ENCODE measurements at places on chromosomes 6 and 20.

DNA sequence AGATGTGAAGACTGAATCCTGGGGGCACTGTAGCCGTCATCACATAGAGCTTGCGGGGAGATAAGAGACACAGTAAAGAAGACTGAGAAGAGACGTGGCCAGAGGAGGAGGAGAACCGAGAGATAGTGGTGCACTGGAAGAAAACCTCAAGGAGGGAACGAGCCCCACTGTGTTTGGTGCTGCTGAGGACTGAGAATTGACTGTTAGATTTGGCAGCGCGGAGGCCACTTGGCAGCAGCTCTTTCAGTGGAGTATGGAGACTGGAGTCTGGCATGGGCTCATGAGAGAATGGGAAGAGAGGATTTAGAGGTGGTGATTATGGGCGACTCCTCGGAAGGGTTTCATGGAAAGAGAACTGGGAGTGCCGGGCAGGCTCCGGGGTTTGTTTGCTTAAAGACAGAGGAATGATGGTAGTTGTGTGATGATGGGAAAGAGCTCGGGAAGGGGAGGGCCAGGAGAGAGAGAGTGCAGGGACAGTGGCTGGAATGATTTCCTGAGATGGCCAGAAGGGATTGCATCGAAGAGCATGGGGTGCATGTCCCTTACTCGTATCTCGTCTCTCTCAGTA lies 18.0 kb downstream of the CDYL start:
- no peak for DNase-seq

GRCh38 chr20:6708010-6708409 lies 59.5 kb upstream of the BMP2 start:
- no peak for DNase-seq

DNA sequence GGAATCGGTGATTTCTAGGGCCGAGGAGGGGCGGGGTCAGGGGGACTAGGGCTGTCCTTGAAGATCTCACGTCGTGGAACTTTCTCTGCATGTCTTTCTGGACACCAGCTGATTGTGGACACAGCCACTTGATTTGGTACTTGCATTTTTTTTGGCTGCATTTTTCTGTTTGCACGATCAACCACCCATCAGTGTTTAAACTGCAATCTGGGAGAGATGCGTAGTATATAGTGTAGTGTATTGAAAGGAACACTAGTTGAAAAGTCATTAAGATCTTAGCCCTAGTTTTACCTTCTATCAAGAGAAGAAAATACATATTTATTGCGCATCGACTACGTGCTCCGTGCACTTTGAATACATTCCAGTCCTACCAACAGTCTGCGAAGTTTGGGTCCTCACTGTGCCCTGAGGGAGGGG lies 657 bp downstream of the NT5DC1 start:
- no peak for DNase-seq

DNA sequence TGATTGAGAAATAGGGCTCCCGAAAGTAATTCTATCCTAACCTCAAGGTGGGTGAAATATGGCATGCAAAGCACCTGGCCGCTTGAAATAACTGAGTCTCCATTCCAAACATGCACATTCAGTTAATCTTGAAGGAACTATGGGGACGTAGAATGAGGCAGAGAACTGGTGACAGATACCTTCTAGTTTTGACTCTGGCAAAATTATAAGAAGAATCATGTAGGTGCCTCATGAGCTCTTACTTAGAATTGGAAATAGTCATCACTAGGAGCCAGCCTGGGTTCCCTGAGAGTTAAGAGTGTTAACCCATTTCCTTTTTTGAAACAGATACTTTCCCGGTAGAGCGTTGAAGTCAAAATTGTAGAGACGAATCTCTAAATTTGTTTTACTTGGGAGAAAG lies 49.3 kb downstream of the RPF2 start:
- DNase-seq: no peak

DNA sequence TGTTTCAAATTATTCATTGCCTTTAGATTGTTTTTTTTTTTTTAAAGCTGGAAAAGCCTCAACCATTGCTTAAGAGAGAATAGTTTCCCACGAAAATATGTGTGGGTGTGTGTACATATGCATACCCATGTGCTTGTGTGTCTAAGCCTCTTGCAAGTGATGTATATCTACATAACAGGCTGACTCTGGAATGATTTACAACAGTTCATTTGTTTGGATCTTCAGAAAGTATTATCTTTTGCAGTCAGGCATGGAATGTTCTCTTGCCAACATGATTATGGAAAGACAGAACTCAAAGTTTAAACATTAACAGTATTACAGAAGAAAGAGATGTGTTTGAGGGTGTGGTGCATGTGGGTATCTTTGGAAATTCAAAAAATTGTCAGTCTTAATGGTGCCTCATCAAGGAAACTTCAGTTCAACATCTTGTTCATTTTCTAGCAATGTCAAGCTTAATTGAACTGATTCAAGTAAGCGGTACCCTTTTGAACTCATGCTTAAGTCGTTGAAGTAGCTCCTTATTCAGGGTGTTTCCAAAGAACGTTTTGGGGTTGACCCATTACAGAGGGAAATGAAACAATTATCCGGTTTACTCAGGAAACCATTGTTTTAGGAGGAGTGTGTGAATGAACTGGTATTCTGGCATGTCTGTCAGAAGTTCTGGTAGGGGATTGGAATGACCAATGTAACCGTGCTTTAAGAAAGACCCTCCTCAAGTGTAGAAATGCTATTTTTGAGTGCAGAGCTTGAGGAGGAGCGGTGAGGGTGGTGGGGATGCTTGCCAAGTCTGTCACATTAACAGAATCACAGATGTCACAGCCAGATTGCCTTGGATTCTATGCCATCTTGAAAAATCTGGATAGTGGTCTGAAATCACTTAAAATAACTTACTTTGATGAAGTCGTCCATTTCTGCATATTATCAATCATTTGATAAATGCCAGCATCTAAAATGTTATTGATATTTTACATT lies 60.3 kb downstream of the ADGRG6 start:
- DNase-seq: no peak

DNA sequence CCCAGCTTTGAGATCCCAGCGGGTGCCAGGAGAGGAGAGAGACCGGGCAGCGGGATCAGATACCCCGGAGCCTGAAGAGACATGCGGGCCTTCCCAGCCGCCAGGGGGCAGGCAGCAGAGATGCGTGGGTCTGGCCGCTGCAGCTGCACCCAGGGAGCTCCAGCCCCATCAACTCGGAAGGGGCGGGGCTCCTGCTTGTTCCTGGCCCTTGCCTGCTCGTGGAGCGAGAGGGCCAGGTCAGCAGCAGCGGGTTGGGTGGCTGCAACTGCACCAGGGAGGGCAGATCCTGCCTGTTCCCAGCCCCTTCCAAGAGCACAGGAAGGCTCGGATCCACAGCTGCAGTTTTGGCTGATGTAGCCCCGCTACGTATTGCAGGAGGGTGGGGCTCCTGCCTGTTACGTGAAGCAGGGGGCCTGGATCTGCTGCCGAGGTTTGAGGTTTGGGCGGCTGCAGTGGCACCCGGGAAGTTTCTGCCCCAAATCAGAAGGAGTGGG lies 532.8 kb downstream of the RFPL4B start:
- no peak for DNase-seq

- DNase-seq: no peak
Measured at GRCh38 chr6:148557796-148558321, 189.0 kb upstream of the UST start.

GRCh38 chr20:10897336-10897735 lies 223.5 kb upstream of the JAG1 start:
- DNase-seq: no peak

DNA sequence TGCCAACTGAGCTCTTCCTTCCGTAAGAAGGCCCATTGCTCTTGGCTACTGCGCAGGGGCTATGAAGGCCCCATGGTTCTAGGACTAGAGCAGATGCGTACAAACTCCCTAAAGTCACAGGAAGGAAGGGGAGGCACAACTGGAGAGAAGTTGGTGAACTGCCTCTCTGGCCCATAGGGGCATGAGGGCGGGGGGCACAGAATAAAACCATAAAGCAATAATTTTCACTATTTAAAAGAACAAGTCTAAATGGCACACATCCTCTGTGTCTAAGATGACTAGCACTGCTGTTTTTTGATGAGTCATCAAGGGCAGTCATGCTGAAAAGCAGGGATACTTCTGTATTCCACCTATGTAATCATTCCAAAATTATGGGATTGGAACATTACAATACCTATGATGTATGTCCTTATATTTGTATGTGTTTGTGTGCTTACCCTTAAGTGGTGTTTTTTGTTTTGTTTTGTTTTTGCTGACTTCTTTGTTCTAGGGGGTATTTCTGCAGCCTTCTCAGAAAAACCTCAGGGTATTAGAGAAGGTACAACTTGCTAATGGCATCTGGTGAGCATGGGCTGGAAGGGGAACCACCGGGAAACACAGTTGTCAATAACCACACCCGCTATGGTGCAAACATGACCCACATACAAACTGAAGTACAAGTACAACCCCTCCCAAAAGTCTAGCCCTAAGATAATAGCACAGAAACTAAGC lies 36.9 kb downstream of the B4GALT5 start:
- no peak for DNase-seq

DNA sequence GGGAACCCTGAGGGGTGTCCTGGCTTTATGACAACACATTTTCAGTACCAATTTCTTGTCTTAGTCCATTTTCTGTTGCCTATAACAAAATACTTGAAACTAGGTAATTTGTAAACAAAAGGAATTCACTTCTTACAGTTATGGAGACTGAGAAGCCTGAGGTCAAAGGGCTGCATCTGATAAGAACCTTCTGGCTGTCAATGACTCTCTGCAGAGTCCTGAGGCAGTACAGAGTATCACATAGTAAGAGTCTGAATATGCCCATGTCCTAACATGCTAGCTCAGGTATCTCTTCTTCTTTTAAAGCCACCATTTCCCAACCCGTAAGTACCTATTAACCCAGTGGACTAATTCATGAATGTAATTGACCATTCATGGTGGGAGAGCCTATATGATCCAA lies 1458.6 kb upstream of the EYS start:
- no peak for DNase-seq

DNA sequence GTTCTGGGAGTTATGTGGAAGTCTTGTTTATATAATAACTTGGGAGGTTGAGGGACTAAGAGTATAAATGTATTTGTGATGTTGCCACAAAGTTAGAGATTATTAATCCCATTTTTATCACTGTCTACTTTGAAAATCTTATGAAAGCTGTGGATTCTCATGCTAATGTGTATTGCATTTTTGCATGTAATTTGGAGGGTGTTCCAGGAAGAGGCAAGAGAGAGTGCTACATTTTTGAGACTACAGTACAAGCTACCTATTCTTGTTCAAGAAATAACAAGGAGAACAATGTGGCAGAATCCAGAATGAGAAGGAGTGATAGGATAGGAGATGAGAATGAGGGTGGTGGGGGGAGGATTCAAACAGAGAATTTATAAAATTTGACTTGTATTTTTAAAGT lies 34.9 kb downstream of the VTA1 start:
- DNase-seq: no peak

- no peak for DNase-seq
Measured at GRCh38 chr6:116468293-116468692, 7.1 kb downstream of the CALHM6 start.

DNA sequence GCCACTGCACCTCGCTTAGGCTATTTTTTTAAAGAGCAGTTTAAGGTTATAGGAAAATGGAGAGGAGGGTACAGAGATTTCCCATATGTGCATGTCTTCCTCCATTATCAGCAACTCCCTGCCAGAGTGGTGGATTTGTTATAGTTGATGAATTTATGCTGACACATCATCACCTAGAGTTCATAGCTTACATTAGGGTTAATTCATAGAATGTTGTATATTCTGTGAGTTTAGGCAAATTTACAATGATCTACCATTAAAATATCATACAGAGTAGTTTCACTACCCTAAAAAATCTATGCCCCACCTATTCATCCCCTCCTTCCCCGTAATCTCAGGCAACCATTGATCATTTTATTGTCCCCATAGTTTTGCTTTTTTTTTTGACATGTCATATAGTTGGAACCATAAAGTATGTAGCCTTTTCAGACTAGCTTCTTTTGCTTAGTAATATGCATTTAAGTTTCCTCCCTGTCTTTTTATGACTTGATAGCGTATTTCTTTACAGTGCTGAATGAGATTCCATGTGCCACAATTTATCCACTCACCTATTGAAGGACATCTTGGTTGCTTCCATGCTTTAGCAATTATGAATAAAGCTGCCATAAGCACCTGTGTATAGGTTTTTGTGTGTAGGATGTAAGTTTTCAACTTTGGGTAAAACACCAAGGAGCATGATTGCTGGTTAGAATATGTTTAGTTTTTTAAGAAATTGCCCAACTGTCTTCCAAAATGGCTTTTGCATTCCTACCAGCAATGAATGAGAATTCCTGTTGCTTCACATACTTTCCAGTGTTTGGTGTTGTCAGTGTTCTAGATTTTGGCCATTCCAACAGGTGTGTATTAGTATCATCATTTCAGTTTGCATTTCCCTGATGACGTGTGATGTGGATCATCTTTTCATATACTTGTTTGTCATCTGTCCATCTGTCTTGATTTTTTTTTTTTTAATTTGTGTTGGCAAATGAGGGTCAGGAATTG lies 60.2 kb downstream of the NCOA3 start:
- no peak for DNase-seq

DNA sequence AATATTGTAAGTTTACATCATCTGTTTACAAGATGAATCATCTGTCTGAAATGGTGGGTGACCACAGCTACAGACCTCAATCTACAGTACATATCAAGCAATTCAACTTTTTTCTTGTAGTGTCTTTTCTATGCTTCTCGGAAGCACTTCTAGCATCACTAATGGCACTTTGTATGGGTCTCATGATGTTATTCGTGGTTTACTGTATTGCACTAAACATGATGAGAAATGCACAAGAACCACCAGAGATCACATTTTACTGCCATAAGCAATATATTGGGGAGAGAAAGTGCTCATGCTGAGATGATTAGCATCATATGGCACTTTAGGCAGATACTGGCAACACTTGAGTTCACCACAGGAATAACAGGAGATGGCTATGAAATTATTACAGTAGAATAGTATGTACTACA lies 15.4 kb upstream of the BTBD3 start:
- peak; percentile 52 for DNase-seq

GRCh38 chr6:99746261-99746895 lies 139.7 kb downstream of the PRDM13 start:
- DNase-seq: peak; percentile 36

DNA sequence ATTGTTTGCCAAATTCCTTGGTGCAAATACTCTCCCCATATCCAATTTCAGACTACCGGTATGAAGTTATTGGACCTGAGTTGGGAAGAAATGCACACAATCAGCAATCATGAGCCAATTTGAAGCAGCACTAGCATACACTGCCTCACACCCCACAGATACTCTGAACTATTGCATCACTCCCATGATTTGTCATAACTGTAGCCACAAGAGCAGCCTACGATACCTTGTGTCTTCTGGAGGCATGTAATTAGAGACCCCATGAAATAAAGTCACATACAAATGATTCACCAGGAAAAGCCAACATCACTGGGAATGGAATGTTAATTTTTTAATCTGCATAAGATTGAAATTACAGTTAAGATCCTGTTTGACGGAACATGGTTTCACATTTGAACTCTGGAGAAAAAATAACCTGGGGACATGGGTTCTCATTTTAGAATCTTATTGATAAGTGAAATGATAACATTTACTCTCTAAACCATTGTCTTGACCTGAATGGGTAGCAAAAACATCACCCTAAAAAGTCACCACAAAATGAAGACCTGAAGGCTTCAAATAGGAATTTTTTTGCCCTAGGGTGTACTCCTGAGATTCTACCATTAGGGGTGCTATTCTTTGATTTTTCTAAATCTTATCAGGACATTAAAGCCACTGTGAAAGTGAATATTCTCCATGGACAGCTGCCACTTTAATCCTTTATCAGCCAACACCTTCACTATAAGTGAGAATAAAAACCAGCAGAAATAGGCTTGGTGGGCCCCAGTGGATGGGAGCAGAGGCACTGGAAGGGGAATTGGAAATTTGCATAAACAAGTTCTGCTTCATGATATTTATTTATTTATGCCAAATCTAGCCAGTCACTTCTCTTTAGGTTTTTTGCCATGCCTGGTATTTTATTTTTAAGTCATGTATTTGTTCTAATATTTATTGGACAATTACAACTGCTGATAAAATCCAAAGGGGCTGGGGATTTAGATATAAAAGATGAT lies 34.5 kb upstream of the HBS1L start:
- DNase-seq: no peak
